ENCODE measurements at places on chromosomes 3 and 15.

DNA sequence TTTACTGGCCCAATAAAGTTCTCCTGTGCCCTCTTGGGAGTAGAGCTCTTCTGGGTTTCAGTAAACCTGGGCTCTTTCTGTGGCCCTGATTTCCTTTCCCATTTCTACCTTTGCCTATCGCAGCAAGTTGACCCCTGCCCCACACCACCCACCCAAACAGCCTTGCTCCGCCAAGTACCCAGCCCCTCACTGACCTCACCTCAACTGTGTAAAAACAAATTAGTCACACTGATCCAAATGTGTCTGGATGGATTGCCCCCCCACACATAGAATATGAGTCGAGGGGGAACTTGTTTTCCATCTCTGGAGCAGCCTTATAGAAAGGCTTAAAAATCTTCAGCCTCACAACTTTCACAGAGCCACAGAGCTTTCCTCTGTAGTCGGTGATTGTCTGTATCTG, 28.6 kb upstream of the VEPH1 start:
- DNase-seq: no peak
- peaks cover 1% of the 10 kb centered on the region for H3K27me3 ChIP-seq
- H3K27ac ChIP-seq: no peak overlapping the region
- peaks cover 7% of the 10 kb centered on the region for H3K36me3 ChIP-seq

DNA sequence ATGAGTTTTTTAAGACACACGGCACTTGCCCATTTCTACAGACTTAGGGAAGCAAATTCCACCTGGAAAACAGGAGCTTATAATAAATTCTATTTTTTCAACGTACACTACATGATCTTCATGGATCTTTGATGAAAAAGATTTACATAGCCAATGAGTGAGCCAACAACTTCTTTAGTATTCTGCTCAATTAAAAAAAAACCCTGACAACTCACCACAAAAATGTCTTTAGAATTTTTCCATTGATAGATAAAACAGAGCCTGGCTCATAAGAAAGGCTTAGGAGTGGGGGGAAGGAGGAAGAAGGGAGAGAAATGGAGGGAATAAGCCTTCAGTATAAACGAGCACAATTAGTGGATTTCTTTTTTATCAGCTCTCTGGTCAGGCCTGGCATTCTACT, 126.7 kb downstream of the ATP10A start:
- H3K4me3 ChIP-seq: no peak overlapping the region
- no peaks in the 10 kb centered on the region for H3K36me3 ChIP-seq
- DNase-seq: no peak
- peaks cover 7% of the 10 kb centered on the region for H3K4me1 ChIP-seq
- H3K27me3 ChIP-seq: peaks cover 1% of the 10 kb centered on the region

DNA sequence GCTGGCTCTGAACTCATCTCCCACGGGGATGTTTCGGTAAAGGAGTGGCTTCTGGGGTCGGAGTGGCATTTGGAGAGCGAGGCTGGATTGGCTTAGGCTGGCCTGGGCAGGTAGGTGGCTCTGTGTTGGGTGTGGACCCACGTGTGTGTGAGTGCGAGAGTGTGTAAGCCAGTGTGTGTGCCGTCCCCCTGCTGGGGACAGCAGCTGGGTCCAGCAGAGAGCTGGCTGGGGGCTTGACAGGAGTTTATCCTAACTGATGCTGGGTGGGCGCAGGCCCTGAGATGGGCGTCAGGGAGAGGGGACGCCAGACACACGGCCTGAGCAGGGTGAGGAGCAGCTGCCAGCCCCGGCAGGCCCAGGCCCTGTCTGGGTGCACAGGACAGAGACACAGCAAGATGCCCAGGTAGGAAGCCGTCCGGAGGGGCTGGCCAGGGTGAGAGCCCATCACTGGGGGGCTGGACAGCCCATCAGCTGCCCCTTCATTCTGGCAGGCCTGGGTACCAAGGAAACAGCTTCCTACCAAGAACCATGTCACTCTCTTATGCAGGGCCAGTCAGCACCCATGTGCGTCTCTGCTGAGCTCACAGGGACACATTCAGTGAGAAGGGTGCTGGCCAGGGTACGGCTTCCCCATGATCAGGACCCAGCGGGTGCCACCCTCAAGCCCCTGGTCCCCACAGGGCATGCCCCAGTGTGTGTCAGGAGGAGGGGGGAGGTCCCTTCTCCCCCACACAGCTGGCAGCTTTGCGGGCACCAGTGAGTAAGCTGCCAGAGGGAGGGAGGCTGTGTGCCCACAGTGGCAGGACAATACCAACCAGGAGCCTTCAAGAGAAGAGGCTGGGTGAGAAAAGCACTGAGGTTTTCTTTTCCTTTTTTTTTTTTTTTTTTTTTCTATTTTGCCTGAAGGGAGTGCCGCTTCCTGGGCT, 1.1 kb downstream of the PAK6 start:
- peaks cover 6% of the 10 kb centered on the region for H3K27me3 ChIP-seq
- H3K27ac ChIP-seq: peak overlapping the region; percentile 48
- H3K36me3 ChIP-seq: no peaks in the 10 kb centered on the region

- H3K27ac ChIP-seq: no peak overlapping the region
- H3K4me1 ChIP-seq: peaks cover 4% of the 10 kb centered on the region
- H3K4me3 ChIP-seq: no peak overlapping the region
- H3K27me3 ChIP-seq: peaks cover 2% of the 10 kb centered on the region
- DNase-seq: no peak
Observed at GRCh38 chr3:14726441-14726780, 51.5 kb downstream of the C3orf20 start.

GRCh38 chr3:9298236-9298635, 48.8 kb upstream of the SRGAP3 start:
- peaks cover 7% of the 10 kb centered on the region for H3K36me3 ChIP-seq
- no peak overlapping the region for H3K4me3 ChIP-seq
- peaks cover 11% of the 10 kb centered on the region for H3K4me1 ChIP-seq
- H3K27ac ChIP-seq: no peak overlapping the region

- peaks cover 8% of the 10 kb centered on the region for H3K36me3 ChIP-seq
- no peaks in the 10 kb centered on the region for H3K4me1 ChIP-seq
- H3K4me3 ChIP-seq: no peak overlapping the region
- H3K27me3 ChIP-seq: no peaks in the 10 kb centered on the region
- DNase-seq: no peak
Observed at GRCh38 chr3:41693799-41694198, 268.1 kb downstream of the ULK4 start.

DNA sequence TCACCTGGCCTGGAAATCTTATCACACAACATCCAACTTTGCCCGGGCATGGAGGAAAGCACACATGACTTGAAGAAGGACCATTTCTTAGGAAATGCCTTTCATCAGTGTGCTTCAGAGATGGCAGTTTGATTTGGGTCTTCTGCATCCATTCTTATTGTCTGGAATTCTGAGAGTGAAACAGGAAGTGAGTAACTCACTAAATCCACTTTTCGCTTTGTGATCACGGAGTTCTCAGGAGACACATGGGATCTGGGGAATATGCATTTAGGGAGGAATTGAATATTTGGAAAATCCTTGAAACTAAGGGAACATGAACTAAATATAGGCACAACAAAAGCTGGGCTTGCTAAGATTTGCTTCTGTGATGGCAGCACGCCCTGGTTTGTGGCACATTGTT, 212.5 kb upstream of the FEZF2 start:
- H3K4me3 ChIP-seq: no peak overlapping the region
- H3K27ac ChIP-seq: no peak overlapping the region
- no peaks in the 10 kb centered on the region for H3K4me1 ChIP-seq
- DNase-seq: no peak

GRCh38 chr3:43689766-43690399, 855 bp upstream of the ABHD5 start:
- DNase-seq: no peak
- peaks cover 5% of the 10 kb centered on the region for H3K4me1 ChIP-seq
- peaks cover 10% of the 10 kb centered on the region for H3K27me3 ChIP-seq
- peak overlapping the region; percentile 94 for H3K4me3 ChIP-seq
- H3K36me3 ChIP-seq: no peaks in the 10 kb centered on the region

GRCh38 chr3:160440687-160441086, 8.9 kb downstream of the TRIM59 start:
- DNase-seq: no peak
- no peaks in the 10 kb centered on the region for H3K27me3 ChIP-seq
- H3K36me3 ChIP-seq: no peaks in the 10 kb centered on the region

DNA sequence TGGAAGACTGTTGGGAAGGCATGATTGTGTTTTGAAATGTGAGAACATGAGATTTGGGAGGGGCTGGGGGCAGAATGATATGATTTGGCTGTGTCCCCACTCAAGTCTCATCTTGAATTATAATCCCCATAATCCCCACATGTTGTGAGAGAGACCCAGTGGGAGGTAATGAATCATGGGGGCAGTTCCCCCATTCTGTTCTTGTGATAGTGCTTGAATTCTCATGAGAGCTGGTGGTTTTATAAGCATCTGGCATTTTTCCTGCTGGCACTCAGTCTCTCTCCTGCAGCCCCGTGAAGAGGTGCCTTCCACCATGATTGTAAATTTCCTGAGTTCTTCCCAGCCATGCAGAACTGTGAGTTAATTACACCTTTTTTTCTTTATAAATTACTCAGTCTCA, 430.5 kb downstream of the OTOL1 start:
- no peaks in the 10 kb centered on the region for H3K27me3 ChIP-seq
- H3K4me1 ChIP-seq: no peaks in the 10 kb centered on the region
- no peak for DNase-seq
- no peak overlapping the region for H3K4me3 ChIP-seq
- peaks cover 5% of the 10 kb centered on the region for H3K36me3 ChIP-seq

DNA sequence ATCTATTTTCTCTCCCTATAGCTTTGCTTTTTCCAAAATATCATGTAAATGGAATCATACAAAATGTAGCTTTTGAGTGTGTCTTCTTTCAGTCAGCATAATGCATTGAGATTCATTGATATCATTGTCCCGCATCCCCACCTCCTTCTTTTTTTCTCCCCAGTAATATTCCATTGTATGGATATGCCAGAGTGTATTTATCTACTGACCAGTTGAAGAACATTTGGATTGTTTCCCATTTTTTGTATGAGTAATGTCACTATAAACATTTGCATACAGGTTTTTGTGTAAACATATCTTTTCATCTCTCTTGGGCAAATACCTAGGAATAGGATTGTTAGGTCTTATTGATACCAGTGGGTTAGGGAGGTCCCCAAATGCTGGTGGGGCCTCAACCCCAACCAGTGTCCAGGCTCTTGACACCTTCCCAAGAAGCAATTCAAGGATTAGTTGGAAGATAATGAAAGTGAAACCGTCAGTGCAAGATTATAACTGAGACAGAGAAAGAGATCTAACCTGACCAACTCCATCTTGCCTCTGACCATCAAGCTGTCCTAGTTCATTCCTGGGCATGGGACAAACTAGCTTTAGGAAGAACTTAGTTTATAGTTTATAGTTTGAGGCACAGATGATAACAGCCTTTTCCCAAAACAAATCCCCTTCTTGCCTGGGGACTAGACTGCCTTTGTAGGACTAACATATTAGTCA, 7.4 kb upstream of the SLC33A1 start:
- no peak overlapping the region for H3K27ac ChIP-seq
- no peak overlapping the region for H3K4me3 ChIP-seq
- no peaks in the 10 kb centered on the region for H3K36me3 ChIP-seq
- DNase-seq: no peak
- peaks cover 3% of the 10 kb centered on the region for H3K27me3 ChIP-seq
- no peaks in the 10 kb centered on the region for H3K4me1 ChIP-seq

DNA sequence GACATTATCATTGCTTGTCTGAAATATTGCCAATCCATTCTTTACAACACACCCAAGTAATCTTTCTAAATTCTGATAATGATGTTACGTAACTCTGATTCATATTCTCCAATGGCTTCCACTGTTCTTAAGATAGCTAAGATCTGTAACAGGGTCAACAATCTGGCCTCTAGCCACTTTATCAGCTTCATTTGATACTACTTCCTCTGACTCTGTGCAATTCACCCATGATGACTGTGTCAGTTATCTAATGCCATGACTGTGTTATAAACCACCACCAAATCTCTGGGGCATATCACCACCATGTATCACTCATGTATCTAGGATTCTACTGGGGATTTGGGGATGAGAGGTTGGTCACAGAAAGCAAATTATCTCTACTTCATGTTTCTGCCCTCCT, 44.0 kb downstream of the CD200 start:
- H3K4me1 ChIP-seq: peaks cover 11% of the 10 kb centered on the region
- DNase-seq: no peak

DNA sequence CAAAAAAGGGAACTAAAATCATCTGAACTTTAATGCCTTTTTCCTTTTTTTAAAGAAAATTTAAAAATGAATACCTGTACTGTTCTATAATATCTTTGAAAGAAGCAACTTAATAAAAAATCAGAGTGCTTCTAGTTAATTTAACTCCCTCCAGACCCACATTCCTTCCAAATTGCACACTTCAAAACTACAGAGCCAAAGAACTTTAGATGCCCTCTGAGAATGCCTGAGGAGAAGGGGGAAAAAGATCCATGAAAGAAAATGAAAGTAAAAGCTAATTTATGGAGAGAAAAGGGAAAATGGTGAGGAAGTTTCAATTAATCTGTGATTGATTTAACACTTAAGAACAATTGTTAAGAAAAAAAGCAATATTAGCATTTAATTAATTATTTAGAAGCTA, 1141.6 kb downstream of the IGSF11 start:
- no peak overlapping the region for H3K27ac ChIP-seq
- no peak for DNase-seq
- no peak overlapping the region for H3K4me3 ChIP-seq
- H3K36me3 ChIP-seq: peaks cover 13% of the 10 kb centered on the region
- peaks cover 19% of the 10 kb centered on the region for H3K4me1 ChIP-seq

DNA sequence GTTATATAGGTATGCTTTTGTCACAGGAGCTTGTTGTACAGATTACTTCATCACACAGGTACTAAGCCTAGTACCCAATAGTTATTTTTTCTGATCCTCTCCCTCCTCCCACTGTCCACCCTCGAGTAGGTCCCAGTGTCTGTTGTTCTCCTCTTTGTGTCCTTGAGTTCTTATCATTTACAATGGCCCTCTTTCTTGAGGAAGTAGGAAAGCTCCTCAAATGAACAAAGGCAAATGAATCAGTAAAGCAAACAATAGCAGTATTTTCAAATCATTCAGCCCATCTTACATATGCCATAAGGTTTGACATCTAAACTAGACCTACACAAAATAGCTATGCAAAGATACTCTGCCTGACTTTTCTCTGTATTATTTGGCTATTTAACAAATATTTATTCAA, 211.5 kb downstream of the CDIN1 start:
- H3K27me3 ChIP-seq: no peaks in the 10 kb centered on the region
- H3K27ac ChIP-seq: no peak overlapping the region
- no peaks in the 10 kb centered on the region for H3K36me3 ChIP-seq
- no peak for DNase-seq
- no peak overlapping the region for H3K4me3 ChIP-seq

GRCh38 chr3:37730383-37730782, 131.3 kb upstream of the CTDSPL start:
- DNase-seq: no peak
- no peaks in the 10 kb centered on the region for H3K36me3 ChIP-seq
- no peak overlapping the region for H3K4me3 ChIP-seq
- H3K27ac ChIP-seq: no peak overlapping the region
- H3K27me3 ChIP-seq: peaks cover 5% of the 10 kb centered on the region
- H3K4me1 ChIP-seq: no peaks in the 10 kb centered on the region

GRCh38 chr3:1775321-1775720, 323.3 kb upstream of the CNTN4 start:
- no peak overlapping the region for H3K27ac ChIP-seq
- H3K36me3 ChIP-seq: no peaks in the 10 kb centered on the region
- no peaks in the 10 kb centered on the region for H3K27me3 ChIP-seq

All from glutamatergic neuron (in vitro differentiated cells).